NCI-H748 treated with DMSO at 0.1 percent for 48 hours (cell line): ENCODE measurements at places on chromosomes 16 and 17.

GRCh38 chr16:88331989-88332920 lies 50.5 kb upstream of the ZNF469 start:
- DNase-seq: no peak

DNA sequence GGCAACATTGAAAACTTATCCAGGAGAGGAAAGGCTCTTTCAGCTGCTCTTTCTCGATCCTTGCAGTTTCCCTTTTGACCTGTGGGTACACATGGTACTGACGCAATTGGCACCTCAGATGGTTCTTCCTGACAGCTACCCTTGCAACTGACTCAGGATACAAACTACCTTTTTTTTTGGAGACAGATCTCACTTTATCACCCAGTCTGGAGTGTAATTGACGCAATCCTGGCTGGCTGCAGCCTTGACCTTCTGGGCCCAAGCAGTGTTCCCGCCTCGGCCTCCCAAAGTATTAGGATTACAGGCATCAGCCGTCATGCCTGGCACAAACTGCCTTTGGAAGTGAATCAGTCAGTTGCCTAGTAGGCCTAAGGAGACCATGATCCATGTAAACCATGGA lies 607.2 kb downstream of the WWOX start:
- DNase-seq: no peak

DNA sequence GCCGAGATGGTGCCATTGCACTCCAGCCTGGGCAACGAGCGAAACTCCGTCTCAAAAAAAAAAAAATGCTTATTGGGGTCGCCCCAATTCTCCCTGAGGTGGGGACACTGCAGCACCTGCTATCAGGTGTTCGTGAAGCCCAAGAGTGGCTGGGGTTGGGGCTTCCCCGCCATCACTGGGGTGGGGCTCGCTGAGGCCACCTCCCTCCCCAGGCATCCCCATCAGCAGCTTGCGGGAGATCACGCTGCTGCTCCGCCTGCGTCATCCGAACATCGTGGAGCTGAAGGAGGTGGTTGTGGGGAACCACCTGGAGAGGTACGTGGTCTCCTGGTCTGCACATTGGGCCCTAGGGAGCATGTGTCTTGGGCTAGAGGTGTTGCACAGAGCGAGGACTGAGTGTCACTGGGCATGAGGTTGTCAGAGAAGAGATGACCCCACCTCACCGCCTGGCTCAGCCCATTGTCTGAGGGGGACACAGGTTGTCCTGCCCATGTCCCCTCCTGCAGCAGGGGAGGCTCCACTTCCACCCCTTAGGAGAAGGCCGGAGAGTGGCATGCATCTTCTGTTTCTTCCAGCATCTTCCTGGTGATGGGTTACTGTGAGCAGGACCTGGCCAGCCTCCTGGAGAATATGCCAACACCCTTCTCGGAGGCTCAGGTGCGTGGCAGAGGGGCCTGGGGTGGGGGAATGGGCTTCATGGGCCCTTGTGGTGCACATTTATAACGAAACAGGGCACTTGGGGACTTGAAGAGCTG lies 4.9 kb downstream of the CDK10 start:
- DNase-seq: no peak

GRCh38 chr16:49876716-49877129 lies 20.8 kb upstream of the ZNF423 start:
- DNase-seq: no peak

DNA sequence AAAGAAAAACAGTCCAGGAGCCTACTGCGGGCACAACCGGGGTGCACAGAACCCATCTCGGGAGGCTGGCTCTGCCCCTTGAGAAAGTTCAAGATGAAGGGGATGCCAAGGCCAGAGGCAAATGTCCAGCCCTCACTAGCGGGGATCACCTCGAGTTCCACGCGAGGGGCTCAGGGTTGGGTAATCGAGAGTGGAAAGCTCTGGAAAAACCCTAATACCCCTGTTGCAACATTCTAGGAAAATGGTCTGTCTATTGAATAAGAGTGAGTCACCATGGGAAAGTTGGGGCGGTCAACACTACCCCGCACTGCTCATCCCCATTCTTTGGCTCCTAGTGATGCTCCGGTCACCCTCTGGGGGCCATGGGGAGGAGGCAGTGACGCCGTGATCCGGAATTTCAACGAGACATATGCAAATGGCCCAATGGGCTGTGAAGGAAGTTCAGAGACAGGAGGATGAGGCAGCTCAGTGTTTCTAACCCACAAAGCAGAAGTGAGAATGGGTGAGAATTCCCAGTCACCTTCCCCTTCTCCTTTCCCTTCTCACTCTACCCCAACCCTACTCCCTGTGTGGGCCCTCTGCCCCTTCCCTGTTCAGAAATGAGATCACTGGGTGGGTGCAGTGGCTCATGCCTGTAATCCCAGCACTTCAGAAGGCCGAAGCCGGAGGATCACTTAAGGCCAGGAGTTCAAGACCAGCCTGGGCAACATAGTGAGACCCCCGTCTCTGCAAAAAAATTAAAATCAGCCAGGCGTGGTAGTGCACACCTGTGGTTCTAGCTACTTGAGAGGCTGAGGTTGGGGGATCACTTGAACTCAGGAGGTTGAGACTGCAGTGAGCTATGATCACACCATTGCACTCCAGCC lies 22.4 kb downstream of the SOCS3 start:
- DNase-seq: no peak

- DNase-seq: no peak
These were observed 329.4 kb upstream of the CDH5 start for GRCh38 chr16:66036793-66037715.

DNA sequence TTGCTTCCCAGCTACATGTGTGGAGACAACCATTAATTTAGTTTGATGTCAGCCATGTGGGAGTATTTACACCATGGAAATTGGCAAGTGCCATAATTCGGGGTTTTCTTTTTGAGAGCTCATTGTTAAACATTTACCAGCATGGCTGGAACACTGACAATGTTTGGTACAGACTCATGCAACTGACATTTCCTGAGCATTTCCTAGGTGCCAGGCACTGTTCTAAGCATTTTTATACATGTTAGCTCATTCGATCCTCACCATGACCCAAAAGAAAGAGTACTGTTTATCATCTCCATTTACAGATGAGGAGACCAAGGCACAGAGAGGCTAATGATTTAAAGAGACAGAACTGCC lies 86.9 kb downstream of the FOXL1 start:
- DNase-seq: no peak

DNA sequence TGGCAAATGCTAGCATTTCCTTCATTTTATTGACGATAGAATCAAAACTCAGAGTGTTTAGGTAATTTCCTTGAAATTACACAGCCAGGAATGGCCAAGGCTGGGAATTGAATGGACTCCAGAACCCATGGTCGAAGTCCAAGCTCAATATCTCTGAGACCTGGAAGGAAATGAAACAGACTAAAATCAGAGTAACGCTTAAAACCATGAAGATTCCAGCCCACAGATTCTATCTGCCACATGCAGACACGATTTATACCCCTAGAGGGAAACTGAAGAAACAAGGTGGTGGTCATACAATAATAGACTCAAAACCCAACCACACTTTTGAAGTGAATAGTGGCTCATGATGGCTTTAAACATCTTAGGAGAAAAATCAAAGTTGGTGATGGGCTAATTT lies 95.6 kb downstream of the PRKCA start:
- no peak for DNase-seq

DNA sequence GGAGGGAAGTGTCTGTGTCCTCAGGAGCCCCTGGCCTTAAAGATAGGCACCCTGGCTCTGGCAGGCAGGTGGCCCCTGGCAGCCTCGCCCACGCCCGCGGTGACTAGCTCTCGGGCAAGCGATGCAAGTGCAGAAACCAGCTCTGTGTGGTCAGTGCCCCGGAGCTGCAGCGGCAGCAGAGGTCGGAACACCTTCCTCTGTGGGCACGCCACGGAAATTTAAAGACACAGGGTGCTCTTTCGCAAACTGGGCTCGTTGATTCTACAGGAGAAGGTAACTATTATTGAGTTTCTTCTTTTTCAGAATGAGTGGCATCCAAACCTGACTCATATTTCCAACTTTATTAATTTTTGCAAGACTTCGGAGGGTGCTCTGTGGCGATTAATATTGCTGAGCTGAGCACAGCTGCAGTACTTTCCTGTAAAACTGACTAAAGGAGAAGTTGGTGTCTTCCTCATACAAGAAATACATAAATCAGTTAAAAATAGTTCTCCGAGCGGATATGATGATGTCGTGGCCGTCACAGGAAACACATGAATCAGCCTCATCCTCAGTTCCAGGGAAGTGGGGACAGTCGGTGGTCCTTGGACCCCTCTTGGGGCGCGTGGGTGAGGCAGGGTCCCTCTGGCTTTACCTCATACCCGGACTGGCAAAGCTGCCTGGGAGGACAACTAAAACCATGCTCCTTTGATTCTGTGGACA lies 120.2 kb downstream of the METRNL start:
- DNase-seq: no peak

- no peak for DNase-seq
These were observed 112.7 kb downstream of the NPIPB5 start for GRCh38 chr16:22623351-22623781.

GRCh38 chr17:526425-526824 lies 173.8 kb upstream of the RPH3AL start:
- DNase-seq: no peak

DNA sequence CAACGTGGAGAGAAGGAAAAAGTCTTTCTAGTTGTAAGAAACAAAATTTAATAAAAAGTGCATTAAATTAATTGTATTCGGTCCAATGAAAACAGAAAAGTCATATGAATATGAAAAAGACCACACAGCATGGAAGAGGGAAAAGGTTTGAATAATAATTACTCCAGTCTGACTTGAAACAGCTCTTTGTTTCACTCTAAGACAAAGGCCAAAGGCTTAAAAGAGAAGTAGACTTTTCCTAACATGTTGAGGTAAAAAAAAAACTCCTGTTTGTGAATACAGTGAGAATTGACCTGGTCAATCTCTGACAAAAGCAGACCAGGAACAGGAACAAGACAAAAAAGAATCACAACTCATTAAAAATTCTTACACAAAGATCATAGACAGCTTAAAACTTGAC lies 429.8 kb downstream of the TOX3 start:
- DNase-seq: no peak

GRCh38 chr16:24645739-24646645 lies 83.5 kb upstream of the TNRC6A start:
- DNase-seq: no peak

DNA sequence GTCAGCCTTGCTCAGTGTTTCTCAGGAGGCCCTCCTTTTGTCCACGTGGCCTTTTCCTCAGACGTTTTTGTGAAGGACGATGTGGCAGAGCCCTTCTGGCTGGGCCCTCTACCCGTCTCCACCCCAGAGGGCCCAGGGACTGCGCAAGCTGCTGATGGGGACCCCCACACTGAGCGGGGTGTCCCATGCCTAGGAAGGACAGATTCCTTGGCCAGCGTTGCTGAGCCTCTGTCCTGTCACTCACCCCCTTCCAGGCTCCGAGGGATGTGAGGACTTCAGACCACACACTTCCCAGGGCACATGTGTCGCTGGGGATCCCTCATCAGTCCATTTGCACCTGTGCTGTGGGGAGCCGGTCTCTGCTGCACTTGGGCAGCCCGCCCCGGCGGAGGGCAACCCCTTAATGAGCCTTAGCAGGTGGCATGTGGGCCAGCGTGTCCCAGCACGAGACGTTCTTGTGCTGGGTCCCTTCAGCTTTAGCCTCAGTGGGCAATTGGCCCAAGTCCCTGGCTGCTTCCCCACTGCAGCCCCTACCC lies 48.3 kb downstream of the NT5M start:
- no peak for DNase-seq

- DNase-seq: no peak
These were observed 16.4 kb downstream of the FAM20A start for GRCh38 chr17:68584581-68585303.

- DNase-seq: no peak
These were observed 618 bp downstream of the TRIM47 start for GRCh38 chr17:75877752-75878173.

DNA sequence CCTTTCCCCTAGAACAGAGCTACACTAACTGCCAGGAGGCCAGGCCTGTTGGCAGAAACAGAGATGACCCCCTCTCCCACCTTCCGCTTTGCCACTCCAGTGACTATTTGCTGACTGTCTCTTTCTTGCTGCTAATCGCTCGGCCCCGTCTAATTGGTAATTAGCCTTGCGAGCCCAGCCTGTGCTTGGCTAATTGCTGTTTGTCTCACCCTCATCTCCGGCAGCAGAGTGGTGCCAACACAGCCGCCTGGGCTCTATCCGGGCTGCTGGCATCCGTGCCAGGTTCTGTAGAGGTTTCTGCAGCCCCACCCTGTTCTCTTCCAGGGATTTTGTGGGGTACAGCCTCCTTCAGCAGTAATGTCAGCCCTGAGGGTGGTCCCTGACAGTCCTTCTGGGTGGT lies 27.4 kb upstream of the PHB1 start:
- DNase-seq: no peak

GRCh38 chr17:48588528-48588927 lies 1.5 kb downstream of the HOXB3 start:
- DNase-seq: no peak

- no peak for DNase-seq
These were observed 3.9 kb upstream of the TRPV1 start for GRCh38 chr17:3613124-3613523.

DNA sequence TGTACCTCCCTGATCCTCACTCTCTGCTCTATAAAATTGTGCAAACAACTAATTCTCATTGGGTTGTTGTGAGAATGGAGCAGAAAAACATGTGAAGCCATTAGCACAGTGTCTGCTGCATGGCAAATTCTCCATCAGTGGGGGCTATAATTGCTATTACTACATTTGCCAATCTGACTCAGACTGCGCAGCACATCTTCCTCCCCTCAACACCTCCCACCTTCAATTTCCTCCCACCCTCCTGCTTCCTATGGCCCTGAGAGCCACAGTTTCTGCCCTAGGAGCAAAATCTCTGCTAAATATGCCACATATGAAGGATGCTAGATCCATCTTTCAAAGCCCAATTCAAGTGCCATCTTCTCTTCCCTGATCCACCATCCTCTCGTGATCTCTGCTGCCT lies 37.0 kb downstream of the ABCC12 start:
- no peak for DNase-seq

GRCh38 chr16:23907903-23908302 lies 72.1 kb downstream of the PRKCB start:
- DNase-seq: no peak

- no peak for DNase-seq
These were observed 40.7 kb upstream of the DLX4 start for GRCh38 chr17:49928126-49928800.

- no peak for DNase-seq
These were observed 37.8 kb upstream of the ASIC2 start for GRCh38 chr17:33330877-33331276.

DNA sequence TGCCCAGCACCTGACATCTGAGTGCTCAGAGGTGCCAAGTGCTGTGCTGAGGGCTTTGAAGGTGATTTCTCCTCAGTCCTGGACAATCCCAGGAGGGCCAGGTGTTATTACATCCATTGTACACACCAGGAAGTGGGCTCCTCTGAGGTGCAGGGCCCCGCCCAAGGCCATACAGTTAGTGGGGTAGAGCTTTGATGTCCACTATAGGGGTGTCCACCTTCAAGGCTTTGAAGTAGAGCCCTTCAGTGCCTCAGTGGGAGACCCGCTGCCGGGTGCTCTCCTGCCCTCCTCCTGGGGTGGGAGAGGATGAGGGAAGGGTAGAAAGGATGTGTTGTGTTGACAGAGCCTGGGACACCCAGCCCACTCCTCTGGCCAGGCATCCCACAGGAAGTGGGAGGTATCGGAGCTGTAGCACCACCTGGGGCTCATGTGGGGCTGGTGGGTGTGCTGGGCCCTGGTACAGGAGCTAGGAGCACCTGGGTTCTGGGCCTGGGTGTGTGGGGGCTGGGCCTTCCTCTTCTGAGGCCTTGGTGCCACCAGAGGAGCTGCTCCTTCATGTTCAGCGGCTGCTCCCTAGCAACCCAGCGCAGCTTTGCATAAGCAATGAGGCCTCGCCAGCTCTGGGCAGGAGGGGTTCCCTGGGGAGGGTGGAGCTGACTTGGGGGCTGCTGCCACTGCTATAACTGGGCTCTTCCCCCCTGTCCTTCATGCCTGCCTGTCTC lies 7.4 kb downstream of the LASP1 start:
- no peak for DNase-seq
